ENCODE measurements at places on chromosomes 12 and 14.

DNA sequence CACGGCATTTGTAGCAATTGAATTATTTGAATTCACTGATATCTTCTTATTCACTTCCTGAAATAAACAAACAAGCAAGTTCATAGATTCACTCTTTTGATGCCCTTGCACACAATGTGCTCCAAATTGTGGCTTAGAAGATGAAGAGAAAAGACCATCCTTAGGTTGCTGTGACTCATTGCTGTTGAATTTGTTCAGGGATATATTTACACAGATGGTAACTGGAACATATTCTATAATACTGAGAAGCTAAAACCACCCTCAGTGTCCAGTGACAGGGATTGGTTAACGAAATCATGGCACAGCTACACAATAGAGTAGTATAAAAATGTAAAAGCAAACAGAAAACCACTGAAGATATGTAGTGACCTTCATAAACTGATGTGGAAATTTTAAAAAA is 3.1 kb downstream of the PRB4 start:
- DNase-seq, result no peak

GRCh38 chr12:16605642-16606116 is 283 bp downstream of the LMO3 start:
- no peak for DNase-seq

- DNase-seq, result no peak
Measured at GRCh38 chr14:70987041-70987440, 79.8 kb downstream of the PCNX1 start.

- DNase-seq, result no peak
Measured at GRCh38 chr12:14188744-14189143, 176.7 kb upstream of the ATF7IP start.

DNA sequence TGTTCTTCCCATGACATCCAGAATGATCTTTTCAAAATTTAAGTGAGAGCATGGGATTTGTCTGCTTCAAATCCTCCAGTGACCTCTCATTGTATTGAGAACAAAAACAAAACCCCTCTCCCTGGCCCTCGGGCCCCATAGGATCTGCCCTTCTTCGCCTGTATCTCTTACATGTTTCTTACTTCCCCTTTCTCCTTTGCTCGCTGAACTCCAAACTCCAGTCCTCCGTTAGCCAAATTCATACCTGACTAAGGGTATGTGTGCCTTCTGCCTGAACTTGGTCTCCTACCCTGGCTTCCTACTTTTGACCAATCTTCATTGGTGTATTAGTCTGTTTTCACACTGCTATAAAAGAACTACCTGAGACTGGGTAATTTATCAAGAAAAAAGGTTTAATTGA is 13.2 kb upstream of the TSPAN11 start:
- no peak for DNase-seq

DNA sequence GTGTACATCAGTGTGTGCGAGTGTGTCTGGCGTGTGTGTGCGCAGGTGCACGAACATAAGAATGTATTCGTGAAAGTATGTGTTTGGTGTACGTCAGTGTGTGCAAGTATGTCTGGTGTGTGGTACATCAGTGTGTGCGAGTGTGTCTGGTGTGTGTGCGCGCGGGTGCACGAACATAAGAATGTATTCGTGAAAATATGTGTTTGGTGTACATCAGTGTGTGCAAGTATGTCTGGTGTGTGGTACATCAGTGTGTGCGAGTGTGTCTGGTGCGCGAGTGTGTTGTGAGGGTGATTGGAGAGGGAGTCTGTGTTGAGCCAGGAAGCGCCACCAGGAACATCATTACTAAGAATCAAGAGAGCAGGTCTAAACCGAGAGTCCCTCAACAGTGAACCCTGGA is 143.8 kb downstream of the BCL11B start:
- DNase-seq, result no peak

- DNase-seq, result no peak
Measured at GRCh38 chr14:91279354-91279753, 34.9 kb upstream of the GPR68 start.

GRCh38 chr12:94722664-94723063 is 72.3 kb upstream of the TMCC3 start:
- DNase-seq, result no peak
